NCI-H460 (cell line): ENCODE measurements at places on chromosomes 6 and 20. TPM values are rescaled to one million over a fixed set of nuclear protein-coding genes. Genes with fewer than 3 reads are reported as not detected.

- no peak for DNase-seq
Observed at GRCh38 chr20:33105316-33105924, 26.0 kb downstream of the BPIFB4 start.

DNA sequence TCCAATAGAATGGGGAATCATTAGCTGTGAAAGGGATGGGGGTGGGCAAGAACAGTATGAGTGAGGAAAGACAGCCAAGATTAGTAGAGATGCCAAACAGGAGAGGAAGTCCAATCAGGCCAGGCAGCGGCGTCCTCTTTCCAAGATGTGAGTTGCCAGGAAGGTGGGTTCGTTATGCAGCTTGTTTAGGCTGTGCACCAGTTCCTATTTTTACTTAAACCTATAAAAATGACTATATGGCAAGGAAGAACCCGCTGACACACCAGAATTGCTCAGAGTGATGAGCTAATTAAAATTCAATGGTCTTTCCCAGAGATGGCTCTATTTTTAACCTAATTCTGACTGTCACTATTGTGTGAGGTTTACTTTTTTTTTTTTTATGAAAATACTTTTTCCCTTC lies 88.2 kb downstream of the SLC22A23 start:
- no peak for DNase-seq

GRCh38 chr20:10362674-10363073 lies 71.3 kb downstream of the MKKS start:
- no peak for DNase-seq

The SPDEF gene
- not detected in 2 replicates for total RNA-seq

The STMND1 gene
- total RNA-seq, result not detected in 2 replicates
